ENCODE measurements at places on chromosomes 2 and 18.

GRCh38 chr2:72794572-72794971, 31.3 kb downstream of the EXOC6B start:
- no peak for DNase-seq

DNA sequence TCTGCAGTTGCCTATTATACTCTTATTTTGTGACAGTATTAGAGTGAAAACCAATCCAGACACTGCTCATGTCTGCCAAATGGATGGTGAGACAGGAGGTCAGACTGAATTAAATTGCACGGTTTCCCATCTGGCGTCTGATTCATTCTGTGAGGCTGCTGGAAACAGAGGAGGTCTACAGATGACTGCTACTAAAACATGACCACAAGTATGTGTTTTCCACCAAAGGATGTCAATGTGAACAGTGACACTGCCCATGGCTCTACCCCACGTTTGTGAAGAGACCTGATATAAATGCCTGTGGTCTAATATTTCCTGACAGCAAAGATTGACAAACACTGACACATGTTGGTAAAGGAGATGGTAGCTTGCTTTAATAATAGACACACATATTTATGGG, 104.3 kb upstream of the ST6GAL2 start:
- DNase-seq, result no peak

GRCh38 chr2:206642075-206643025, at the start of gene FAM237A:
Gene FAM237A, plus strand, starts transcription at chr2:206642487. Its CDS starts 1,750 bp downstream, at chr2:206644237.
- peak; percentile 11 for DNase-seq

- no peak for DNase-seq
Measured at GRCh38 chr2:204159526-204159925, 223.0 kb downstream of the ICOS start.

- no peak for DNase-seq
Measured at GRCh38 chr18:33424266-33424946, 16.1 kb downstream of the CCDC178 start.

DNA sequence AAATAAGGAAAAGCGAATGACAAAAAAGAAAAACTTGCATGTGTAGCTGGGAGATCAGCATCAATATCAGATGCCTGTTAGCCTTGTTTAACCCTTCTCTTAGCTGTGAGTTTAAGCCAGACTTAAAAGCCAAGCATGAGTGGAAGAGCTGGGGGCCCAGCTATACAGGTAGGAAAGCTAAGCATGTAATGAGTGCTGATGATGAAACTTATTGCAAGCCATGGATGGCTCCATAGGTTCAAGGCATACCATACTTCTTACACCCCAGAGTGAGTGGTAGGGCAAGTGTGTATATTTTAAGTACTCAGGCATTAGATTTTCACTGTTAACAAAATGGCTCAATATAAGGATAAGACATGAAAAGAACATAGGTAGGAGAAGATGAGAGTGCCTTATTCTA, 28.0 kb downstream of the RBBP8 start:
- no peak for DNase-seq

DNA sequence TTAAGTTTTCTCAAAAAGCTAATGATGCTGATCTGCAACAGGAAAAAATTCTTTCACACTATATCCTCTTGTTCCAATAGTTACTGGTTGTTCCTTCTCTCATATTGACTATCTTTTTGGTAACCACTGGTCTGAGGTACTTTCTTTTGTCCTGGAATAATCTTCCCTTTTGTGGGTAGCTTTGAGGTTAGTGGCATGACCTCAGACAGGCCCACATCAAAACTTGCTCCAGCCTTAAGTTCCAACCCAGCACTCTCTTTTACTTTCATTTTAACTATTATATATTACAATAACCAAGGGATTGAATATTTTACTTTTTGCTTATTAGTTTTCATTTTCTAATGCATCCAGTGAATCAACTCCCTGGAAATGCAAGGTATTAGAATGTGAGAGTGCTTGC, 9.5 kb downstream of the REG1A start:
- no peak for DNase-seq

DNA sequence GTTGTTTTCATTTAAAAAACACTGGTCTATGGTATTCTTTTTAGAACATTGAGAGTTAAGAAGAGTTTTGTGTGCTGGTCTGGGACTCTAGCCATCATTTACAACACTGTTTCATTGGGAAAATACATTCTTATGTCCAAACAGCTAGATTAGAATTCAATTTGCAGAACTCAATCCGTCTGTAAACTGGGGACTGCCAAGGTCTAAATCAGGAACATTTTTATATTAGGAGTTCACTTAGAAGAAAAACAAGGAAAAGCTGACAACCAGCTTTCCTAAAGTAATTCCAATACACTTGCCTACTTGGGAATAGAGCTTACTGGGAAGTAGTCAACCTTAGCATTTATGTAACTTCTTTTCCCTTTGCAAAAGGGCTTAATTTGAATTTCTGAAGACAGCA, 91.5 kb upstream of the RNF152 start:
- no peak for DNase-seq

- DNase-seq, result no peak
Measured at GRCh38 chr2:54757500-54757899, 34.0 kb downstream of the EML6 start.

- no peak for DNase-seq
Measured at GRCh38 chr2:159193791-159194190, 92.7 kb downstream of the WDSUB1 start.

DNA sequence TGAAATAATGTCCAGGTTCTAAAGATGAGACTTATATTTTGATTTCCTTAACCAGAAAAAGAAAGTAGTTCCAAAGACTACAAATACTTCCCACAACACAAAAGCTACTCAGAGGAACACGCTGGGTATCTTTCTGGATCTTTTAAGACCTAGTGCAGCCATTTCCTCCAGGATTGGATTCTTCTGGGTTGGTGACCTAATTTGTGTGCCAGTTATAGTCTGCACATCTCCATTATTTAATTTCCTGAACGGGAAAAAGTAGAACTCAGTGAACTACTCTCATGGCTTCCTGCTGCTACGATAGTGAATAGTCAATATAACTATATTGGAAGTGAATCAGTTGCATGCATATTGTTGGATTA, 1.5 kb downstream of the TMEM87B start:
- no peak for DNase-seq

- DNase-seq, result no peak
Measured at GRCh38 chr2:215615803-215616174, 179.9 kb upstream of the FN1 start.

- no peak for DNase-seq
Measured at GRCh38 chr2:69957965-69958364, 3.5 kb downstream of the ASPRV1 start.

GRCh38 chr18:21458310-21458709, 142.2 kb downstream of the ESCO1 start:
- no peak for DNase-seq

DNA sequence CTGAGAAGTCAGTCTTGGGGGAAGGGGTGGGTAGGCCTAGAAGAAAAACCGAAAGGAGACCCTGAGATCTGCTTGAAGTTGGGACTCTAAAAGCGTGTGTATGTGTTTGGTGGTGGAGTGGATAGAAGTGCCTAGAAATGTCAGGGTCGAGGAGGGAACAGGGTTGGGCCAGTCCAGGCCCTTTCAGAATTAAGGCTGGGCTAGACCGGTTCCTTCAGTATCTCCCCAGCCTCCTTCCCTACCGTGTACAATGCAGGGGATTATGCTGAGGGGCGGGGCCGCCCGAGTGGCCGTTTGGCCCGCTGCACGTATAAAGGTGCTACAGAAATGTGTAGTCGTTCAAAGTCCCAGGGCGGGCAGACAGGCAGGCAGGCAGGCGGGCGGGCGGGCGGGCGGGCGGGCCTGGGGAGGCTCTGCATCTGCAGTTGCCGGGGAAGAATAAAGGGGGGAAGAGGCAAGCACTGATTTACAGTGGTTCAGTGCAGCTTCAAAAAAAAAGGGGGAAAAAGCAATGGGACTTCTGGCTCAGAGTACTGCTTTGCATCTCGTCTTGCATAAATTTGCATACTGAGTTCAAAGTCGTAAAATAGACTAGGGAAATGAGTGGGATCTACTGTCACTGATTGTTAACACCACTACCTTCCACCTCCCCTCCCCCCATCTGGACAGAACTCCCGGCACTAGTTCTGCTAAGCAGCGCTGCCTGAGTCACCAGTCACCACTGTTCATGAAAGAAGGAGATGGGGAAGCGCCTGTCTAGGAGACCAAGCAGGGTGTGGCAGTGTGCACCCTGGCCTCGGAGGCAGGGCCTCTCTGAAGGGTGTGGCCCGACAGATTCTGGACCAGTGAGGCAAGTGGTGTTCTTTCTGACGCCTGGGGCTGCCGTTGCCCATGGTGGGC, 3.6 kb downstream of the IGFBP2 start:
- DNase-seq, result no peak

DNA sequence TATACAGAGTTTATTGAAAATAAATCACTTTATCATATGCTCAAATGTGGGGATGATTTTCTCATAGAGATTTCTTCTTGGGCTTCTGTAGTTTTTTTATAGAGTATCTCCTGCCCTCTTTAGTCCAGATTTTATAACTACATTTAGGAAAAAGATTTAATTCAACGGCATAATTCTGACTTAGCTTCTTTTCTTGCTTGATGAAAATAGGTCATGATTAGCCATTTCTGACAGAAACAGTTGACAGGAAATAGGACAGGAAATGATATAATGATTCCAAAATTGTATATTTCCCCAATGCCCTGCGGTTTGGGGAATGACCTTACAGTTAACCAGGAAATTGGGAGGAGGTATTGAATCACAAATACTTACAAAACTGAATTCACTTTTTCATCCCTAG, 1531.9 kb upstream of the ACVR2A start:
- DNase-seq, result no peak

GRCh38 chr2:5978131-5978751, 286.1 kb downstream of the SOX11 start:
- no peak for DNase-seq

- no peak for DNase-seq
Measured at GRCh38 chr2:231210782-231211181, 12.4 kb downstream of the ARMC9 start.

DNA sequence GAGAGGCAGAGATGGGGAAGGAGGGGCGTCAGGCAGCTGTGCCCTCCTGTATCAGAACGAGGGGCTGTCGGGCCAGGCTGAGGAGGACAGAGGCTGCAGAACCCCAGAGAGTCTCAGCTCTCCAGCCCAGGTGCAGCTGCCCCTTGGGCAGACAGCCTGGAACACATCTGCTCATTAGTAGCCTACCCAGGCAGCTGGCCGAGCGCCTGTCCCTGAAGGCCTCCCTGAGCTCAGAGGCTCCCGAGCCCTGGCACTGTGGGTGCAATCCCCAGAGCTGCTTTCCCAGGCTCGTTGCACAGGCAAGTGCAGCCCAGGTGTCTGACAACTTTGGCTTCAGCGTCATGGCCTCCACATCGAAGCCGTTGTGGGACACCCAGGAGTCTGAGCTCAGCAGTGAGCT, 13.1 kb upstream of the TMEM185B start:
- DNase-seq, result no peak

DNA sequence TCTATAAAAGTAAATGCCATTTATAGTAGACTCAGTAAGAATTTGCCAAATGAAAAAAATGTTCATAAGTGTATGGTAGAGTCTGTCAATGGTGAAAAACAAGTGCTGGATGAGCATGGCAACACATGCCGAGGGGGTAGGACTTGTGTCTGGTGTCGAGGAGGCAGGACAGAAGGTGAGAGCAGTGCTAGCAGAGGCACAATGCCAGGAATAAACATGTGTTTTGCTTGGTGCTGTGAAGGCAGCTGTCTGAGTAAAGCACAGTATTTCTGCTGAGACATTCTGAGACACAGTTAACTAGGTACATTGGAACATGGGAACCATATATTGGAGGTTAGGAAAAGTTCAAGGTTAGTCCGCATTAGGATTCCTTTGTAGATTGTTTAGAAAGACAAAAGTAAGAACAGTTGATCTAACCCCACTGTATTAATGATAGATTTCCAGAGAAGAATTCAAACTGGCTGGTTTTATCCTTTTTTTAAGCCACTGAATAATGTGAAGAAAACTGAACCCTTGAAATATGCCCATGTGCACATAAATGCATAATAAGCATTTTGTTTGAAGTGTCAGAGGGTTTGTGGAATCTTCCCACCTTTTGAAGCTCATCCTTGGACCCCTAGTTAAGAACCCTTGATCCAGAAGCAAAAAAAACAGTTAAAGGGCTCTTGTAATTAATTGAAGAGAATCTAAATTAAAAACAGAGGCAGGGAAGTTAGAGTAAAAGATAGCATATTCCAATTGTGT, 7.1 kb downstream of the RBM45 start:
- no peak for DNase-seq

- DNase-seq, result no peak
Measured at GRCh38 chr2:158463496-158464095, 6.8 kb downstream of the PKP4 start.

All from stimulated activated CD4-positive, alpha-beta T cell treated with anti-CD3 and anti-CD28 coated beads, Interleukin-4, amount 100 ng/mL, for 24 hours (primary cell).